ENCODE measurements at places on chromosomes 11 and 22.
A peak's percentile ranks its signal among the peaks of the same experiment; 100 is the strongest.

GRCh38 chr11:833114-833791 lies 501 bp downstream of the CD151 start:
- no peak for DNase-seq

DNA sequence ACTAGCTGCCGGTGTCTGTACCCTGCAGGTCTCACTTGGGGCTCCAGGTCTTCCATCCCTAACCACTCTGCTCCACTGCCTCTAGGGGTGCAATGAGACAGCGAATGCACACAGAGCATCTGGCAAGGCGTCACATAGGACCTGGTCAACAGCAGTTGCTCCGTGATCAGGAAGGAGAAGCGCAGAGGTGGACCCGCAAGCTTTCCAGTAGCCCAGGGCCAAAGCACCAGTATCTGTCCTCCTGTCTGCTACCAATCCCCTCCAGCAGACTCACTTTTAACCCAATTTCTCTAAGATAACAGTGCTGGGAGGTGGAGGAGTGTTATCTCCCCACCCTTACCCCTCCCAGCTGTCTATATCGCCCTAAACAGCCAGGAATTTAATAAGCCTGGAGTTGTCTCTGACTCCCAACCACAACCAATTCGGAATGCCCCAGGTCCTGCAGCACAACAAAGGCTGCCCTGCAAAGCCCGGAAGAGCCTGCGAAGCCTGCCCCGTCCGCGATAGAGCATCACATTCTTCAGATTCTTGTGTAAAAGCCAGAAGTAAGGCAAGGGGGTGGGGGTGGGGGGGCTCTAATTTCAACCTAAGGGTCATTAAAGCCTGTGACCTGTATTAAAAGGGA lies 19.3 kb downstream of the MYH9 start:
- DNase-seq: no peak

GRCh38 chr11:23555085-23555484 lies 694.8 kb upstream of the CCDC179 start:
- DNase-seq: no peak

- no peak for DNase-seq
Measured at GRCh38 chr11:47425611-47426010, 628 bp downstream of the PSMC3 start.

- DNase-seq: no peak
Measured at GRCh38 chr22:50403701-50404101, 60.6 kb downstream of the PPP6R2 start.

DNA sequence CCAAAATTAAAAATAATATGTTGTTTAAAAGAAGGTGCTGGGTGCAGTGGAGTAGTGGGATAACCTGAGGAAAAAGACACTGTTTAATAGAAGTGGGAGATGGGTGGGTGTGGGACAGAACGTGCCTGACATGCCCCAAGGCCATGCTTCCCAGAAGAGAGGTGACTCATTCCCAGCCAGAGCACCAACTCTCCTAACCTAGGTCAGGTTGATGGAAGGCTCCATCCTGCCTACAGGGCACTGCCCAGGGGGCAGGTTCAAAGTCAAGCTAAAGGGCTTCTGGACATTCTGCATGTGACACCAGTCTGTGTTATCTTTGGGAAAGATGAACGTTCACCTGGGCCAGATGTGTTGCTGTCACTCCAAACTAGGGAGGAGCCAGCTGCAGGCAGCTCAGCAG lies 453.1 kb downstream of the SOX6 start:
- DNase-seq: no peak

DNA sequence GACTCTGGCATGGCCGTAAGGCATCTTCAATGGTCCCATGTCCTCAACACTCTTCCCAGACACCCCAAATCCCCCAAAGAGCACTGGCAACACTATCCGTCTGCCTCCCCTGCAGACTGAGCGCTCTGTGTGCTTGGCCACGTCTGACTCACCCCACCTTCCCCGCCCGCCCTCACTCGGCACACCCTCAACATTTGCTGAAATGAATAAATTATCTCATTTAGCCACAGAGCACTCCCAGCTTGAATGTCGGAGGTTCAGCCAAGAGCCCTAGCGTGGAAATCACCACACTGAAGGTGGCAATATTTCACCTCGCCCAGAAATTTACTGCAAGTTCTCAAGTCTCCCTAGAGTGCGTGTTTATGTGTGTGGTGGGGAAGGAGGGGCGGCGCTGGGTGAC lies 46.6 kb upstream of the TCF20 start:
- DNase-seq: peak; percentile 47

- no peak for DNase-seq
Measured at GRCh38 chr11:34308913-34309585, 48.8 kb downstream of the ABTB2 start.

DNA sequence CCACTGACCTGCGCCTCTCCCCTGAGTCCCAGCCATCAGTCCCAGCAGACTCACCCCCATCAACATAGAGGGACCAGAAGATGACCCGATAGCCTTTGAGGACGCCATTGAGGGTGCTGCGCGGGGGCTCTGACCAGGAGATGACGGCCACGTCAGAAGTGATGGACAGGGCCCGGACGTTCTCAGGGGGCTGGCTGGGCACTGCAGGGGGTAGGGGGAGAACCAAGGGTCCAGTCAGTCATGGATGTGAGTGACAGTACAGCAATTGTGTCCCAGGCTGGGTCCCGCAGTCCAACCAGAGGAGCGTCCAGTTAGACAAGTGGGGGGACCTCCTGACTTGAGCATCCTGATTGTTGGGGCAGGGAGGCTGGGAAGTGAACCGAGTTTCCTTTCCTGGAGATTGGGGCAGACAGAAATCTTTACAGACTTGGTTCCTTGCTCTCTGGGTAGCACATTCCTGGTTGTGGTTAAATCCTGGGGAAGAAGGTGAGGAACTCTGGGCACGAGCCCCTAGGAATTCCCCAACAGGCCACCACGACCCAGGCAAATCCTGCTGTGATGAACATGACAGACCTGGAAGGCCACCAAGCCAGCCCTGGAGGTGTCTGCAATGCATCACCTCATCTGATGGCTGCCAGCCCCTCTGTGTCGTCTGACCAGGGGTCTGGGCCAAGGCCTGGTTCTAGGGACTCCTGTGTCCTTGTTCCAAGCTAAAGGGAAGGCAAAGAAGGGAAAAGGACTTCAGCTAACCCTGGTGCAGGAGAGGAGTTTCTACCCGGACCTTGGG lies 133.9 kb downstream of the CEP164 start:
- no peak for DNase-seq

- no peak for DNase-seq
Measured at GRCh38 chr11:134951305-134951700, 539.3 kb upstream of the B3GAT1 start.

GRCh38 chr11:36292311-36292722 lies 3.1 kb upstream of the COMMD9 start:
- no peak for DNase-seq

- no peak for DNase-seq
Measured at GRCh38 chr11:23314162-23314561, 453.9 kb upstream of the CCDC179 start.

DNA sequence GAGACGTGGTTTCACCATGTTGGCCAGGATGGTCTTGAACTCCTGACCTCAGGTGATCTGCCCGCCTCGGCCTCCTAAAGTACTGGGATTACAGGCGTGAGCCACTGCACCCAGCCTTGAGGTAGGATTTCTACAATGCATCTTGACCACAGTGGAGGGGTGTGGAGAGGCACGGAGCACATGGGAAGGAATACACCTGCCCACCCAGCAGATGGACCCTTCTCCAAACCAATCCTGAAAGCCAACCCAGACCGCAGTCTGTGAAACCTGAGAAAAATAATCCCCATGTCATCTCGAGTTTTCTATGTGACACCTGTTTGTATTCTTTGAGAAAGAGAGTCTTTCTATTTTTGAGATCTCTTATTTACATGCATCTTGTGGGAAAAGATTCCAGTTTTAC lies 32.5 kb downstream of the LGR4 start:
- DNase-seq: no peak

DNA sequence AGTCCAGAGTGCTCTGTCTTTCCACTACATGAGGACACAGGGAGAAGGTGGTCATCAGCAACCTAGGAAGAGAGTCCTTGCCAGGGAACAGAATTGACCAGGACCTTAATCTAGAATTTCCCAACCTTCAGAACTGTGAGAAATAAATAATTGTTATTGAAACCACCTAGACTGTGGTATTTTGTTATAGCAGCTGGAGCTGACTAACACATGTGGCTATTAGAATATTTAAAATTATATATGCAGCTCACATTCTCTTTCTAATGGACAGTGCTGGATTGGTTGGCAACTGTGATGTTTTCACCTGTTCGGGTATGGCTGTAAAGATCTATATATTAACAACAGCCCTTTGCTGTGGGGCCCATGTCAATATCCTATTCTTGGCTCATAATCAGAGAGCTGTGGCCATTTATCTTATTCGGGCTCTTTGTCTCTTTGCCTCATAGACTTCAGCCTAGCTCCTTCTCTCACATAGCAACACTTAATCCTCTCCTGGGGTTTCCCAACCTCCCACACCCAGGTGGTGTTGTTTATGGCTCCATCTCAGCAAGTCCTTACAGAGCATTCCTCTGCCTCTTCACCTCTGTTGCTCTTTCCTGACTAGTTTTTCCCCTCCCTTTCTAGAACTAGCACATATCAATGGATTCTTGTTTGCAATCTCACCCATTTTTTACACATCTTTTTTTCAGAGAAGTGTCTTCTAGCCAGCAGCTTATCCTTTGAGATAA lies 46.4 kb upstream of the AMOTL1 start:
- no peak for DNase-seq

GRCh38 chr11:31114442-31114841 lies 255.1 kb downstream of the DCDC1 start:
- no peak for DNase-seq

- no peak for DNase-seq
Measured at GRCh38 chr11:116446048-116446941, 326.5 kb downstream of the BUD13 start.

DNA sequence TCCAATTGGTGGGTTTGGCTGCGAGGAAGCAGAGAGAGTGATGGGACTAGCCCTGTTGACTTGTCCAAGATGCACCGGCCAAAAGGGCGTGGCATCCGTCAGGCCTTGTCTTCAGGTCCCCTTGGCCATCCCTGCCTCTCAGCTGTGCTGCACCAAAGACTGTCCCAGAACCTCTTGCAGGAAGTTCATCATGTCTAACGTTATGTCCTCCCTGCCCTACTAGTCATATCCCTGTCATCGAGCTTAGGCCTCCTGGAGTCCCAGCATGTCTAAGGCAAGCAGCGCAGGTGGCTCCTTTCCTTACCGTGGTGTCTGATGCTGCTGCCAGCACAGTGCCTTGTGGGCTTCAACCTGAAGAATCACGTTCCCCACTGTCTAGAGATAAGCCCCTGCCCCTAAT lies 51.2 kb downstream of the NECTIN1 start:
- no peak for DNase-seq

- no peak for DNase-seq
Measured at GRCh38 chr11:41309111-41309522, 150.3 kb downstream of the LRRC4C start.

- peak; percentile 59 for DNase-seq
Measured at GRCh38 chr11:57493507-57494503, 21.7 kb downstream of the SLC43A1 start.

GRCh38 chr22:32042924-32043323 lies at the start of gene SLC5A1:
Gene SLC5A1 (plus strand): TSS chr22:32043261. CDS start chr22:32043282, 21 bp downstream.
- DNase-seq: no peak

- DNase-seq: no peak
Measured at GRCh38 chr11:120098503-120099020, 39.4 kb downstream of the TRIM29 start.

DNA sequence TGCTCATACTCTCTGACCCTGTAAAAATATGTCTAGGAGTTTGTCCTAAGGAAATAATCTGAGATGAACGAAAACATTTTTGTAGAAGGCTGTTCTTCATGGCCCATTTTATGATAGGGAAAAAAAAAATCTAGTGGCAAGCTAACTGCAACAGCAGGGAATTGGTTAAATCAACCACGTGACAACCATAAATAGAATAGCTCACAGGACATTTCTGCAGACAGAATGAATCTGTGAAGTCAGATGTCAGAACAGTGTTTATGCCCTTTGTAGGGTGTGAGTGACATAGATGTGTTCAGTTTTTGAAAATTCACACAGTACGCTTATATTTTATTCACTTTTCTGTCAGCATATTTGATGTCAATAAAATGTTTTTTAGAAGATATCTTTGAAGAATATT lies 16.1 kb downstream of the ARHGAP1 start:
- no peak for DNase-seq

DNA sequence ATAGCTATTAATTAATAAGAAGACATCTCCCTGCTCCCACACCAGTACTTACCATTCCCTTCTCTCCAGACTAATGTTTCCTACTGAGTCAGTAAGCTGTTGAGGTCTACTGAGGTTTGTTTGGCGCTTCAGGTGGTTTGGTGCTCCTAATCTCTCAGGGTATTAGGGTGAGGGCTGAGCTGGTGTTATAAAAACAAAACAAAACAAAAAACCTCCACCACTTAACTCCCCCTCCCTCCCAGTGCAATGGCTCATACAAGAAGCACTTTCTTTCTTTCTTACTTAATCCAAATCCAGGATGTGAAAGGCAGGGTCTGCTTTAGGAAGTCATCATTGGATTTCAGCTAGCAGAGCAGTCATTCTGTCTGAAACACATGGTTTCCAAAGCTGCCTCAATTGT lies 15.3 kb downstream of the CSTPP1 start:
- no peak for DNase-seq

- DNase-seq: no peak
Measured at GRCh38 chr11:43547430-43547831, 133.1 kb upstream of the HSD17B12 start.

- DNase-seq: no peak
Measured at GRCh38 chr22:28791841-28792490, 8.4 kb downstream of the XBP1 start.

DNA sequence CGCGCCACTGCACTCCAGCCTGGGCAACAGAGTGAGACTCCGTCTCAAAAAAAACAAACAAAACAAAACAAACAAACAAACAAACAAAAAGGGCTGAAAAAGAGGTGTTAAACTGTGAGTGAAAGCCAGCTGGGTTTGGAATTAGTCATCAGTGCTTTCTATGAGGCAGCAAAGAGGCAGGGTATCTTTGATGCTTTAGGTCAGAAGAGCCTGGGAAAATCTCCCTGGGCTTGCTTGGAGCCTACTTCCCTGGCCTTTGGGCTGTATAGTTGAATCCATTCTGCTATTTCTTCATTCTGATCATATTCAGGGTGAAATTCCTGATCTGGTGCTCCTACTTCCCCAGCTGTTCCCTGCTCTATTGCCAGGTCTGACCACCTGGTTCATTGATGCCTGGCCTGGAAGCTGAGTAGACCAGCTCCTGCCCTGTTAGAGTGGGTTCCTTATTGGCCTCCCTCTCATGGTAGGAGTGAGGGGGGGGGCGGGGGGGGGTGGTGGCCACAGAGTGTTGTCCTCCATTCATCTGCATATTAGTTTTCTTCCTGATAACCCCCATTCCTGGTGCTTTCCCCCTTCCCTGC lies 65.6 kb downstream of the INSC start:
- no peak for DNase-seq

GRCh38 chr22:49815641-49816091 lies 12.0 kb downstream of the BRD1 start:
- no peak for DNase-seq

GRCh38 chr11:66728038-66728692 lies 851 bp downstream of the SPTBN2 start:
- no peak for DNase-seq

DNA sequence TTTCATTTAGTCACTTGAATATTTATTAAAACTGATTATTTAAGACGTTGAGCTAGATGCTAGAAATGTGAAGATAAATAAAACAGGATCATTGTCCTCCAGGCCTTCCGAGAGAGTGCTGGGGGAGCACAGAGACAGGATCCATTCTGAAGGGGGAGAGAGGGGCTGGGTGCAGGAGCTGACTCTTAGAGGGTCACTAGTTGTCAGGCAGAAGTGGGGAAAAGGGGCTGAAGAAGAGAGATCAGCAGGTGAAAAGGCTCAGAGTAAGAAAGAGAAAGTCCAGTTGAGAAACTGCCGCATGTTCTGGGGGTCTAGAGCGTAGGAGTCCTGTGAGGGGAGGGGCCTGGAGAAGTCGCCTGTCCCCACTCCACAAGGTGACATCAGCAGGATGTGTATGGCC lies 206.2 kb upstream of the SNX19 start:
- DNase-seq: no peak

Data from activated T-cell treated with anti-CD3 and anti-CD28 coated beads for 24 hours (primary cell).